NCI-H1417 treated with DMSO at 0.1 percent for 48 hours (cell line): ENCODE measurements at places on chromosomes 5 and 9.

DNA sequence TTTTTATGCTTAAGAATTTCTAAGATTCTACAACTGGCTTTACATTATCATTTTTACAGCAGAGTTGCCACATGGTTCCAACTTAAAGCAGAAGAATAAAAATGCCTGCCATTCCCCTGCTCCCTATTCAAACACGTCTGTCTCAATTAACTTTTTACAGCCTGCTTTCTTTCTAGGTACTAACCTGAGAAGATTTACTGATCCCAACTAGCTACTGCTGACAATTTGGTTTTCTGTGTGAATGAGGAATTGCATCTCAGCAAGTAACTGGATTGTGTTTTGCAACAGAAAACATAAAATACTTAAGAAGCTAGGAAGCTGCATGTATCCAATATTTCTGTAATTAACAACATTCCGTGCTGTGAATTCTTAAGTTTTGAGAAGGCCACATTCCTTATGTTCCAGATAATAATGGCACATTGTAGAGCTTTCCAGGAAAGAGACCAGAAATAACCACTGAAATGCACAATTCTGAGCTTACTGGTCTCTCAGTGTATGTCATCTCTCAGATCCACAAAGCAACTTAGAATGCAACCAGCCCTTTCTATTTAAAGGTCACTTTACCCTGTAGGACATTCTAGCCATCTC is 306.8 kb upstream of the NMUR2 start:
- no peak for DNase-seq

GRCh38 chr9:32899761-32900160 is 101.7 kb downstream of the APTX start:
- no peak for DNase-seq

DNA sequence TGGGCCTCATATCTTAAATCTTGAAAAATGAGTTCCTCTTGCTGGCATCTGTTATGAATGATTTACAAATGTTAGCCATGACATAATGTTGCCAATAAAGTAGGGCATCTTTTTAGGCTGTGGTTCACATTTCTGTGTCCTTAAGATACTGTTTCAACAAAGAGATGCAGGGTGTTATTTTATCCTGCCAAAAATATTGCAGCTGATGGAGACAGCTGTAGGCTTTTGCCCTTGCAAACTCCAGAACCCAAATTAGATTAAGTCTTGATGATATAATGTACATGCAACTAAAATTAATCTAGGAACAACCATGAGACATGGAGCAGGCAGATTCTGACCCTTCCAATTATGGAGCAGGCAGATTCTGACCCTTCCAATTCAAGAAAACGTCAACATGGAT is 228.2 kb upstream of the GRIN3A start:
- DNase-seq: no peak

- DNase-seq: no peak
Measured at GRCh38 chr5:100777680-100778300, 125.3 kb downstream of the ST8SIA4 start.

- DNase-seq: no peak
Measured at GRCh38 chr9:88874391-88874790, 116.9 kb upstream of the S1PR3 start.

DNA sequence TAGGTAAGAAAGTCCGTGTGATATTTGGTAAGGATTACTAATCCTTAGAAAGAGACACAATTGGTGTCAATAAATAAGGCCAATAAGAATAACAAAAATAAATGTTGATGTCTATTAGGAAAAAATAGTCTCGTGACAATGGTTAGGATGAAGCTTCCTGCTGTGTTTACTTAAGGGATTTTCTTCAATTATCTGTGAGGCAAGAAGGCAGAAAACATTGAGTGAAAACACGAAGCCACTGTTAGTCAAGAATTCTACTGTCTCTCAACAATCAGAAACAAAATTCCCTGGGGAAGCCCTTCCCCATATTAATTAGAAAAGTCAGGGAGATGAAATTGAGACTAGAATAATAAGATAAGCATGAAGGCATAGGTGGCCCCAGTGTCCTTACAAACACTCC is 149.0 kb downstream of the SYK start:
- DNase-seq: no peak

GRCh38 chr9:82969291-82969690 is 93.7 kb downstream of the RASEF start:
- no peak for DNase-seq

DNA sequence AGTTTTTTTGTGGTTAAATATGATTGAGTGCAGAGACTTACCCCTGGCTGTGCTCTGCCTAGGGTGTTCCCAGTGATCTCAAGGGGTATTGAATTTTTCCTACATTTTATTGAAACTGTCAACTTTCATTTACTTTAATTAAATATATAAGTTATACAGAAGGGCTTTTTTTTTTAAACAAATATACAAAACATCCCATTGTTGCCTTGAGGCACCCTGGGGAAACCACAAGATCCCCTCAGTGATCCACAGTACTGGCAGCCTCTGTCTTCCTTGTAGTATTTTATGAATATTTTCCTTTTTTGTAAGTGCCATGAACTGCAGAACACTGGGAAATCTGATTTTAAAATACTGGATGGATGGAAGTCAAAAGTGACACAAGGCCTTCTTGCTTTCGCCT is 123.7 kb downstream of the TLE1 start:
- DNase-seq: no peak

DNA sequence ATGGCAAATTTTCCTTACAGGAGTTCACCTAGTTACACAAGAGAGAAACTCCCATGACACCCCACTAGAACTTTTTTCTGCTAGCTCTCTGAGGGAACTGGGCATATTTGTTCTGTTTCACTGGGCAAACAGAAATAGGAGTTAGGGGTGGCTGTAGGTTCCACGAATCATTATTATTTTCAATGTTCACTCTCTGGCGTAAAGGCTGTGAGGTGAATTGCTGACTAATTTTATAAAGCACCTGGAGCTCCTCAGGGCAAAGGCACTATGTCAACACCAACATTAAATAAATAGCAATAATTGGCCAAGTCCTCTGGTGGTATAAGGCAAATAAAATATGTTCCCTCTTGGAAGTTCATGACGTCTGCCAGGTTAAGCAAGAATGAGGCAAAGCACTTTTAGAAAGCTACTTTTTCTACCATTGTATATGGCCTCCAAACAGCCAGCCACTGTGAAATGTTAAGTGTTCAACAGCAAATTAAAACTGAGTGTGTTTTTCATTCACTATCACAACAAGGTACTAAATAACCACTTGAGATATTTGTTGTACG is 344.6 kb downstream of the PDE4D start:
- DNase-seq: peak; percentile 93

GRCh38 chr9:5951686-5952211 is 61.1 kb downstream of the MLANA start:
- no peak for DNase-seq

- no peak for DNase-seq
Measured at GRCh38 chr9:124482431-124483031, 24.7 kb downstream of the NR5A1 start.

DNA sequence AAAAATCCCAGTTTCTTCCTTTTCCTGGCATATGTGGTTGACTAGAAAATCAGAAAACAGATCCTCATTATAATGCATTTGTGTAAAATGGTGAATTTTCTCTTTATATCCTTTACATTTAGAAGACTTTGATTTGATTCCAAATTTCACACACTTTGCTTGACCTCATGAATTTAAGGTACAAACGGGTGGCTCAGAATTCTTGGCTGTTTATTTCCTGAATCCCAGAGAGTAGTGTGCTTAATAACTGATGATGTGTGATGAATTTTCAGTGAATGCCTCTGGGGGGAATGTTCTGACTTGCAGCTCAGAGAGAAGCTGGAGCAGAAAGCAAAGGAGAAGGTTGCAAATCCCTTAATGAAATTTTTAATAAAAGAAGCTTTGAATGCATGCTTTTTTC is 126.8 kb downstream of the SPATA31D1 start:
- no peak for DNase-seq

GRCh38 chr9:116868201-116868600 is 181.1 kb downstream of the TRIM32 start:
- DNase-seq: no peak
